ENCODE measurements at places on chromosomes 5 and 9.

GRCh38 chr5:133882389-133882695 is 86.1 kb downstream of the C5orf15 start:
- no peak for DNase-seq

GRCh38 chr5:84059672-84060071 is 325.0 kb downstream of the EDIL3 start:
- DNase-seq, result no peak

- DNase-seq, result no peak
Observed at GRCh38 chr9:127974001-127974768, 6.6 kb downstream of the EEIG1 start.

- DNase-seq, result no peak
Observed at GRCh38 chr5:86716121-86716520, 98.4 kb downstream of the COX7C start.

DNA sequence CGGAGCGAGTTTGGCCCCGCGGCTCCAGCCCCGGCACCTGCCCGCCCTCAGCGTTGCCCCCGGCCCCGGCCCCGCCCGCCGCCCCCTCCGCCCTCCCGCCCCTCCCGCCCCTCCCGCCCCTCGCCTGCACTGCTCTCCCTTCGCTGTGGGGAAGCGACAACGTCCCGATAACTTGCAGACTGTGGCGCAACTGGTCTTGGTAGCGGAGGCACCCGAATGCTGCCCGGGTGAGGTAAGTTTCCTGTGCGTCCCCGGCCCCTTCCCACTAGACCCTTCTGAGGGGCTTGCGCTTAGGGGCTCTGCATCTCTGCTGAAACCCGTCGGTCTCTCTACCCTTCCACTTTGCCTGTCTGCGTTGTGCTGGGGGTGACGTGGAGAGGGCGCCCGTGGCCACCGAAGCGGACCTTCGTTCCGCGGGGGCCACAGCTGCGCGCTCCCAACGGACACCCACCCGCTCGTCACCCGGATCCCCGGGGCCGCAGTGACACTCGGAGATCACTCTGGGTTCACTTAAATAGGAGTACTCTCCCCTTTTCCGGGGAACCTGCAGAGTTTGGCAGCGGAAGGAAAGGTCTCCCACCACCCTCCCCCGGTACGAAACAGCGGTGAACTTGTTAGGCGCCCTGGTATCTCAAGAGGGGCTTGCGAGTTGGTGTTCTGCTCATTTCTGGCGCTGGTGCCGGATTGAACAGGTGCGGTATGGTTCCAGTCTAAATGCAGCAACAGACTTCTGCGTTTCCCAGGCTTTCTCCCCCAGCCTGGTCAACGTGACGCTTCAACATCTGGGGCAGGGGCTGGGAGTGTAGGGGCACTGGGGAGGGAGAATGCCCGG is 707 bp downstream of the PIP5K1B start:
- DNase-seq, result peak; percentile 33

DNA sequence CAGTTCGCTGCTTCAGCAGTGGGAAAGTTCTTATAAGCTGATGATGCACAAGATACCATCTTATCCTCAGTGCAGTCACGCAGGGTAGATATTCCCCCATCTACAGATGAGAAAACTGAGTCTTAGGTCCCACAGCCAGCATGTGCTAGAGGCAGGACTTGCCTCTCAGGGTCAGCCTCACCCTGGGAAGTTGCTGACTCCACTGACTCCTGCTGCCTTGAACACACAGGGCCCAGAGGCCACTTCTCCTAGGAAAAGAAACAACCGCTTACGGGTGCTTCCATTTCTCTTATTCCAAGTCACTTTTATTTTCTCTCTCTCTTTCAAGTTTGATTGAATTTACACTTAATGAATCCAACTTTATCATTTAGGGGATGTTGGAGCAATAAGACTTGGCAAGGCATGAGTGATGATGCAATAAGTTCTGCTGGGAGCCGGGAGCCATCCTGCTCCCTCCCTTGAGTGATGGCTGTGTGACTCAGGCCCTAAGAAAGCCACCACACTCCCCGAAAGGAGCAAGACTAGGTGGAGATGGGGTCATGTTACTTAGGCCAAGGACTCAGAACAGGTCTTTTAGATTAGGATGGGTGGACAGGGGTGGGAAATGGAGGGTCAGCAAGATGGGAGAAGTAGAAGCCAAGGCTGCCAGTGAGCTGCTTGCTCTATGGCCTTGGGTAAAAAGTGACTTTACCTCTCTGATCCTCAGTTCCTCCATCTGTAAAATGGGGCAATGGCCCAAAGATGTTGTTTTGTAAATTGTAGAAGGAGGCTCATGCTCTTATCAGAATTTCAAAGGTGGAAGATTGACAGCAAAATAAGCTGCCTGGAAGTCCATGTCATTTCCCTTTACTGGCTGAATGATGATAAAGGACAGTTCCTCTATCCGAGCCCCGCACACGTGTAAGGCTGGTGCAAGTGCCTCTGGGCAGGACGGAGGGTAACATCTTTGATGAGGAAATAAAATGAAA is 67.4 kb upstream of the ZNF618 start:
- peak; percentile 67 for DNase-seq

DNA sequence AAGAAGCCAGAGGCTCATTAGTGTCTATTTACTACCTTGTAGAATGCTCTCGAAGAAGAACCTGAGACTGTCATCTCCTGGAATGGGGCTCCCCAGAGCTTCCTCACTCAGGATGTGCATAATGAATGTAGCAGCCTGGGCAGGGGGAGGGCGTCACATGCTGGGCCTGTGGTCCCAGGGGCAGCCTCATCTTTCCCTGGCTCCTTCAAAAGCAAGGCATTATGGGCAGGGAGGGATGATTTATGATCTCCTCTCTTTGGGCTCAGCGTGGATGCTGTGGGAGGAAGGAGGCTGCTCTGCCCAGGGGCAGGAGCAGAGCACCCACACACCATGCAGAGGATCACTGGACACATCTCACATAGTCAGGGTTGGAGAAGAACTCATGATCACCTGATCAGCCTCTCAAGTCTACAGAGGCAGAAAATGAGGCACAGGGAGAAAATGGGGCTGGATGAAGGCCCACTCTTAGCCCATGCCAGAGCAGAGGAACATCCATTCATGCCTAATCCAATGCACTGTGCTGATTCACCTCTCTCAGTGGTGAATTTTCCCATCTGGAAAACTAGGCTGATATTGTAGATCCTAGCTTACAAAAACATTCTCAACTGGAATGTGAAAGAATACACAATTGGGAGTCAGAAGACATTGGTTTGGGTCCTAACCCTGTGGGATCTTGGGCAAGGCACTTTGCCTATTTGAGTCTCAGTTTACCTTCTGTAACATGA is 173.7 kb downstream of the CARTPT start:
- peak; percentile 29 for DNase-seq

DNA sequence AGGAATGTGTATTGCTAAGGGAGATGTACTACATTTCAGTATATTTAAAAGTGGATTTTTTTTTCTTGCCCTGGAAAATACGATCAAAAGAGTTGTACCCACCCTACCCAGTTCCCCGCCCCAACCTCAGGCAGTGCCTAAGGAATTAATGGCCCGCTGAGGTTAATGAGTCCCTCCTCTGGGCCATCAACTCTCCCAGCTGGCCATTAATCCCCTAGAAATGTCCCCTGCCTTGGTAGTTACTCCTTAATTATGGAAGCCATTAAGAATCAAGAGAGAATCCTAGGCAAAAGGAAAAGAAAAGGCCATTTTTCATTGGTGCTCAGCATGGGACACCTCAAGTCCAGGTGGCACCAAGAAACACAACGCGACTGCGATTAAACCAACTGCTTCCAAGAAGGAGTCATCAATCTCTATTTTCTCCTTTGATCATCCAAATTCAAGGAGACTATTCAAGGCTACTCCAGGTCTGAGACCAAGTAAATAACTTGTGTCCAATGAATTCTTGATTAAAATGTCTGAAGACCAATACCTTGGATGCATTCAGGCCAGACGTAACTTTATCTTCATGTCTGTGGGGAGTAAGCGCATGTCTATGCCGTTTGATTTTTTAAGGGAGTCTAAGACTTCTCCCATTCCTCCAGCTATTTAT is 1962.2 kb upstream of the WWC1 start:
- no peak for DNase-seq

GRCh38 chr5:34042321-34042720 is 692 bp downstream of the C1QTNF3 start:
- no peak for DNase-seq

- no peak for DNase-seq
Observed at GRCh38 chr9:105089874-105090273, 154.6 kb upstream of the SLC44A1 start.

DNA sequence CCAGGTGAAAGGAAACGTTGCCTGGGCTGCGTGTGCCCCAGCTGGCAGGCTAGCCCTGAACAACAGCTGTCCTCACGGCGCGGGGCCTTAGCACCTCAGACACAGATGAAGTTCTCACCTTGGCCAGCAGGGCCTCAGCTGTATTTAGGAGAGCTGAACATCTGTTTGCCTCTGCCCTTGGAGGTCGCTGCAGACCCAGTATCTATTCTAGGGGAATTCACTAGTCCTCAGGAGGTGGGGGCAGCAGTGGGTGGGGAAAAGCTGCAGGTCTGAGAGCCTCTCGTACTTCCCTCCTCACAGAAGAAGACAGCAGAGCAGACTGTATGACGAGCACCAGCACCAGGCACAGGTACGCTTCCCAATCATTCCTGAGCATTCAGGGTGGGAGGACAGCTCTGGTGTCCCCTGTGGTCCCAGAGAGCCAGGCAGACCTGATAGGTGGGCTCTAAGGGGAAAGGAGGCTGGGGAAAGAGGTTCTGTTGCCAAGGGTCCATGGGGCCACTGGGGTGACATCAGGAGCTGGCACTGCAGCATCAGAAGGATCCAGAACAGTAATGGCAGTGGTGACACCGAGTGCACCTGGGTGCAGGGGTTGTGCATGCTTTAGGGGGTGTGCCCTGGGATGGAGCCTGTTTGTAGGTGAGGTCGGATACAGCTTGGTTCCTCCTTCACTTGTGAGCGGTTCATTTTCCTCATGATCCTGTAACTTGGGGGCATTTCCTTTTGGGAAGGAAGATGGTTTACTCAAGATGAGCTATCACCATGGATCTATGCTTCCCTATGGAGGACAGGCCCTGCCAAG is 13.8 kb downstream of the CD74 start:
- no peak for DNase-seq

DNA sequence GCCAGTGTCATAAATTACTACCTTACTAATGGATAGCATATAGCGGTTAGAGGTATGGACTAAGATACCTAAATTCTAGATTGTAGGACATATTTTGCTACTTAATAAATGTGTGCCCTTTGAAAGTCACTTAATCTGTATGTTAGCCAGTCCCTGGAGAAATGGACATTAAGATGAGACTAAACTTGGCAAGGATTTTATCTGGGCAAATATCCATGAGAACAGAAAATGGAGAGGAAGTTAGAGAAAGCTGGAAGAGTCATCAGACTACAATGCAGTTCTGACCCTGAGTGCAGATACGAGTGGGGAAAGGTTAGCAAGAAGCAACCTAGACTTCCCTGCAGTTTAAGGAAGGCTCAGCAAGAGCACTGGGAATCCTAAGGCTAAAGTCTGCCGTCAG is 33.0 kb downstream of the TBCA start:
- peak; percentile 20 for DNase-seq

DNA sequence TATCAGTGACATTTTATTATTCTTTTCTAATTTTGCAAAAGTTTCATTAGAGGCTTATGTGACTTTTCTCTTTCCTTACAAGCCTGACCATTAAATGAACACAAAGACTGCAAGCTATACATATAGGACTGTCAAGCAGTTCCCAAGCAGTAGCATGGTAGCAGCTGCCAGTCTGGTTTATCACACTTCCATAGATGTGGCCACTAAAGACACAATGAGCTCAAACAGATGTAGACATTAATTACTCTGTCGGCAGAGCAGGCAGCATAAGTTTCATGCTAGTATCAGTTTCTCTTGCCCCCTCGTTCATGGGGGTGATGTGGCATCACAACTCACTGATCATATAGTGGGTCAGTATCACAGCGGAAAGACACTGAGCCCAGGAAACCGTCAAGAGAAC is 89.5 kb downstream of the CDH10 start:
- no peak for DNase-seq

DNA sequence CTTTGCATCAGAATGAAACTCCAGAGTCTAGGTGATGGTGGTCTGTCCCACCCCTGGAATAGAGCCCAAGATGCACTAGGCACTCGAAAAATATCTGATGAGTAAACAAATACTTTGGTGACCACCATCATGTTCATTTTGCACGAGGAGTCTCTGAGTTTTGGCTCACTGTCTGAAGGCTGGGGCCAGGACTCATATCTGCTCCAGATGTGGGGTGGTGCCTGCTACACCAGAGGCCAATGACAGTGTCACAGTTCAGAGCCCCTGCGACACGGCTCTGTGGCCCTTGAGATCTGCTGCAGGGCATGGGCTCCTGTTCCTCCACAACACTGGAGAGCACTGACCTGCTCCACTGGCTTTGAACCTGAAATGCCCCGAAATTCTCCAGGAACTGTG is 164.6 kb downstream of the ROR2 start:
- DNase-seq, result no peak

GRCh38 chr9:13513286-13513685 is 233.8 kb upstream of the MPDZ start:
- DNase-seq, result no peak

DNA sequence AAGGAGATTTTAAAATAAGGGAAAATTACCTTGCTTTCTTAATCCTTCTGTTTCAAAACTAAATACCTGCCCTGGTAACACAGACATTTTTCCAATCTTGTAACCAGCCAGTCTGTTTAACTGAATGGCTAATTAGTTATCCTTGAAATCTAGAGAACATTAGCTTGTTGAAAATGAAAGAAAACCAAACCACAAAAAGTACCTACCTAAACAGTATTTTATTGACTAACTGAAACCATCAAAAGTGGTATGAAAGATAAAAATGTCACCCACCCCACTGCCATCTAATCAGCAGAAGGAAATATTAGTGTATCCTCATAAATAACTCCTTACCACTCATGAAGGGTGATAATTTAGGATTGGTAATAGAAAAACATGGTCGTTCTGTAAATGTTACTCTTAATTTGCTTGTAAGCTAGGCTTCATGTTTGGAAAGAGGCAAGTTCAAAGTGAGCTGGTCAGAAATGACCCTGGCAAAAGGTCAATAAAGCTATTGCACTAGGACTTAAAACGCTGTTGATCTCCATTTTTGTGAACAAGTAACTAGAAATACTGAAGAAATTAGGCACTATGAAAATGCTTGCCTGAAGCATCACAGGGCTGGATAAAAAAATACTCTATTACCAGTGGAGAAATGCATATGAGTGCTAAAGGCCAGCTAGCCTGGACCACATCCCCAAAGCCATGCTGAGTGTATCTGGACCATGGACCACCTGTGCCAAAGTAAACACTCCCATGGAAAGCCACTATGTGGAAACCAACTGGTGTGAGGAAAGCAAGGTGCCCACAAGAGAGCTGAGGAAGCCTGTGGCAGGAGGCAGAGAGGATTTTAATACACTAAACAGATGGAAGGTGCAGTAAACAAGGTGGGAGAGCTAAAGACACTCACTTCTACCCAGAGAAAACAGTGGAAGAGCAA is 8.4 kb downstream of the SEMA5A start:
- no peak for DNase-seq

DNA sequence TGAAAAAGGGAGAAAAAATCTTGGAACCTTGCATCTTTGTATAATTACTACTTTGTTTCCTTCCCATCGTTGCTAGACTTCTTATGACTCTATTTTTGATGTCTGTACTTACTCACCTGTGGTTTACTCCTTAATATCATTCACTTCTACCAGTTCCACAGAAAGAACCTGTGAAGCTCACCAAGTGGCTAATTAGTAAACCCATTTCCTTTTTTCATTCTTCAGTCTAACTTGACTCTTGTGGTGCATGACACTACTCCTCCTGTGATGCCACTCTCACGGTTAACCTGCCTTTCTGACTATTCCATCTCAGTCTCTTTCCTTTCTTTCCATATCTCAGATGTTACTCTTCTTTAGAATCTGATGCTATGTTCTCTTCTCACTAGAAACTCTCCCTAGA is 14.6 kb downstream of the RECK start:
- no peak for DNase-seq

GRCh38 chr9:806285-807156 is 35.0 kb upstream of the DMRT1 start:
- peak; percentile 65 for DNase-seq

All from astrocyte of the hippocampus (primary cell).